Endodermal cell (in vitro differentiated cells): ENCODE measurements at places on chromosomes 4 and X.

DNA sequence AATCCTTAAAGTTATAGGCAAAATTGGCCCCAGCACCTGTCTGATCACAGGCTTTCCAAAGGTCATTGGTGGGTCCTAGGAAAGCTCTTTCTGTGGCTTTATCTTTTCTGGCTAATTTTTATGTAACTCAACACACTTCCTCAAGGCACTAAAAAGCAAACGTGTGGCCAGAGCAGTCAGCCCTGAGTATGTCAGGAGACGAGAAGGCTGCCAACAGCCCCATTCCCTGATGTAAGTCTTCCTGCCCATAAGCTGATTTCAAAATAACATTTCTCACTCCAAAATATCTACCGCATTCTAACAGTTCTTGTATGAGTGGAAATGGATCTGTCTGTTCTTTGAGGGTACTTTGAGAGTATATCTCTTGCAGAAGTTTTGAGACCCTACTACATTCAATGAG lies 25.5 kb upstream of the FUNDC1 start:
- DNase-seq = no peak

DNA sequence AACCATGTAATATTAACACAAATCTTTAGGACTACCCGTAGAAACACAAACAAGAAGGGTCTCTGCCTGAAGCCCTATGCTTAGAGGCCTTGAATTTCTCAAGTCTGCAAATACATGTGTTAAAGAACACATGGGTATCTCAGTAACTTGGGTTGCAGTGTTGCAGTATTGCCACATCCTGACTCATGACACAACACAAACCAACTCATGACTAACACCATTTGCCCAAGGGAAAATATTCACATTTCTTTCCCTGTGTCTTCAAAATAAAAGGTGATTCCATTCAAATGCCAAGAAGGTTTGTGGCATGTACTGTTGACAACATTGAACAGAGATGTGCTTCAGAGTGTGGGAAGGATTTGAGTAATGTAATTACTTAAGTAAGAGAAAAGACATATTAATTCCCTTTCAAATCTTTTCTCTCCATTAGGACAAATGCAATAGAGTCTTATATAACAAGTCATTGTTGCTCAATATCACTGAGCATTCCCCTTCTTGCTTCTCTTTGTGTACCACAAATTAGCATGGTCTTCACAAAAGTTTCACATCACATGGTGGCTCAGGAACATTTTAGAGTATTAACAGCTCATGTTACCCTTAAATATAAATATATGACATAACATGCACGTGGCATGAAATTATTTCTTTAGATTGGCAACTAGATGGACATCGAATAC lies 487.1 kb downstream of the STPG2 start:
- DNase-seq = no peak

GRCh38 chrX:102723456-102723855 lies 2.9 kb downstream of the GPRASP3 start:
- no peak for DNase-seq

DNA sequence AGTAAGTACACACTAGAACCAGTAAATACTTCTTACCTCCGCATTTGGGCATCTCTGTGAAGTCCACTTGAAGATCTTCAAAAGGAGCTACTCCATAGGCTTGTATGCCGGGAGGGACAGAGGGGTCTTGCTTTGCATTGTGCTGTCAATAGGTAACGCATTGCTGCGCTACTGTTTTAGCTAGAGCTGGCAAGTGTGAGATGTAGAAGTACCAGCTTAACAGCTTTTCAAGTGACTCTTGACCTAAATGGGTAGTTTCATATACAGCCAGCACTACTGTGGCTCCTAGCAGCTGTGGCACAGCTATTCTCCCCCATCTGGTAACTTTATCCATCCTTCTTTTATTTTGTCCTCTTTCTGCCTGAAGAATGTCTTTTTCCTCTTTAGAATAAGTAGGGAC lies 205.3 kb upstream of the KLF8 start:
- no peak for DNase-seq

GRCh38 chrX:41276661-41277506 lies 57.1 kb upstream of the DDX3X start:
- peak; percentile 61 for DNase-seq

GRCh38 chr4:5758741-5759140 lies 47.7 kb downstream of the EVC start:
- DNase-seq = no peak

GRCh38 chr4:5126857-5127256 lies 75.6 kb downstream of the STK32B start:
- DNase-seq = no peak

- no peak for DNase-seq
Observed at GRCh38 chrX:2592279-2592678, 91.5 kb upstream of the DHRSX start.

GRCh38 chr4:123232439-123232838 lies 164.2 kb upstream of the SPRY1 start:
- DNase-seq = no peak

GRCh38 chr4:10015140-10015753 lies 6.0 kb downstream of the SLC2A9 start:
- DNase-seq = peak; percentile 91

DNA sequence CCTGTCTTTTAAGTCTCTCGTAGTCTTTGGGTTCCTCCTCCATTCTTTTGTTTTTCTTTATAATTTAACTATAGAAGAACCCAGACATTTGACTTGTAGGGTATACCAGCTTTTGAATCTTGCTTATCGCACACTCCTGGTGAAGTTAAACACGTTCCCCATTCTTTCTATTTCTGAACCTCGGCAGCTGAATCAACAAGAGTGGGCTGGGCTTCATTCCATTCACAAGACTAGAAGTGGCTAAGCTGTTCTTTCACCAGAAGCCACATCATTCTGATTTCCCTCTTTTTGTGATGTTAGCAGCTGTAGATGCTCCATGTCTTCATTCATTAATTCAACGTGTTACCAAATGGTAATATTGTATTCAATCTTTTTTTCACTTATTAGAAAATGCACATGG lies 167.9 kb downstream of the CORIN start:
- no peak for DNase-seq

DNA sequence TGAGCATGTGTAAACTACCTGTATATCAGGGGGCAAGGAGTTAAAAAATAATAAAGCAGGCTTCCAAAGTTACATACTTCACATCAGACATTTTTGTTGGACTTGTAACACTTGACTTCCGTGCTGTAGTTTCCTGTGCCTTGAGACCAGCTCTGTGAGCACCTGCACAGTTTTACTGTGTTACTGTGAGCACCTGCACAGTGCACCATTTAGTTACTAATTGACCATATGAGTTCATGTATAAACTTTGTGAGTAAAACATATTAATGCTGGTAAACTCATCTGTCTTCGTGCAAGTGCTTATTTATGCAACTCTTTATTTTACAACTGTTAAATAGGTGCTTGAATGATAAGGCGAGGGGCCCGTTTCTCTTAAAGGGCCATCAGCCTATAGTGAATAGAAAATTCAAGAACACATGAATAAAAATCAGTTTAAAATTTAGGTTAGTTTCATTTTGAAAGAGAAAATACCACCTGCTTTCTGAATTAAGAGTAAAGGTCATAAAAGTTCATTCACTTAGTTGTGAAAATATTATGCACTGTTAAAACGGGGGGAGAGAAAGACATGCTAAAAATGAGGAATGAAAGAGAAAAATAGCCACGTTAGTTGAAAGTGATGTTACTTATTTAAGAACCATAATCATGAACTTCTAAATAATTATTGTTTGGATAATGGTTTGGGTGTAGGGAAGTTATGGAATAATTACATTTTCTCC lies 42.4 kb downstream of the USP9X start:
- no peak for DNase-seq

- DNase-seq = no peak
Observed at GRCh38 chrX:150869450-150869849, 29.0 kb downstream of the CD99L2 start.

DNA sequence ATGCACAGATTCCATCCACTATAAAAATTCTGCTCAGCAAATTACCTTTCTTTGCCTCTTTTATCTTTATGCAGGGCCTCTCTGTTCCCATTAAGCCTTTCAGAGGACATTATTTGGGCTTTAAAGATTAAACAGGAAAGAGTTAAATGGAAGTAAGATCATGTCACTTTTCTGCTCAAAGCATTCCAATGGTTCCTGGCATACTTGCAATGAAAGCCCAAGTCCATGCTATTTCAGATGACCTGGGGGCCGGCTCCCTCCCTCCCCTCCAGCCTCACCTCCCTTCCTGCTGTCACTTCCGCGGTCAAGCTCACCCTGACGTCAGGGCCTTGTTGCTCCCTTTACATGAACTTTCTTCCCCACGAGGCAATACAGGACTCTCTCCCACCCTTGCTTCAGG lies 125.5 kb downstream of the C4orf51 start:
- peak; percentile 77 for DNase-seq

DNA sequence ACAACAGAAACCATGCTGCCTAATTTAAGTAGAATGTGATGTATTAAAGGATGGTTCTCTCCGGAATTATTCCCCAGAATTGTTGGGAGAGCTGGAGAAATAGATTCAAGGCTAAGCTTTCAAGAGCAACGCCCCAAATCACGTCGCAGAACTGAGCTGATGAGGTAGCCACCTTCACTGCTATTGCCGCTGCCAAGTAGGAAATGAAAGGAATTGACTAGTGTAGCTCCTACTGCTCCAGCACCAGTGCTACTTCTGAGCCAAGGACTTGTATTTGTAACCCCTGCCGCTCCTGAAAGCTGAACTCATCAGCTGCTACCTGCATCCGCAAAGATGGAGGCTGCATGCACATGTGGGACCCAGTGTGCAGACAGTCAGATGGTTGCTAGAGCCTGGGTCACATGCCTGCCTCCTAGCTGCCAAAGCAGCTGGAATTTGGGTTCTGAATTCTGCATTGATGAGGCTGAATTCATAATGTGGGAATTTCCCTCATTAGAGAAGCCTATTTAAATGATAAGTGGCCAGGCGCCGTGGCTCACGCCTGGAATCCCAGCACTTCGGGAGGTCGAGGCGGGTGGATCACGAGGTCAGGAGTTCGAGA lies 173.9 kb downstream of the PDGFRA start:
- no peak for DNase-seq

DNA sequence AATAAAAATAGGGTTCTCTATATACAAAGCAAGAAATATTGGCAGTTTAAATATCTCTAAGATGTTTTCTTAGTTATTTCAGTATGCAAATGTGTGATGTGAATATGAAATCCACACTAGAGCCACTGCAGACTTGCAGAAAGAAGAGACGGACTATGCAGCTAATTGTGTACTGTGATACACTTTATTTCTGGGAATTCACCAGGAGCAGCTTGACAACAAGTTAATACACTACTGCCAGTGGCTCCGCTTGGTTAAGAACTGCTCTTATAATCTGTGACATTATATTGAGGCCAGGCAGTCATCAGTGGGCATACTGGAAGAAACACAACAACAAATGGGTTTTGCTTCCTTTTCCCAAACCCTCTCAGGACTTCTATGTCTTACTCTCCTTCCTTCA lies 172.0 kb downstream of the FBXW7 start:
- no peak for DNase-seq

DNA sequence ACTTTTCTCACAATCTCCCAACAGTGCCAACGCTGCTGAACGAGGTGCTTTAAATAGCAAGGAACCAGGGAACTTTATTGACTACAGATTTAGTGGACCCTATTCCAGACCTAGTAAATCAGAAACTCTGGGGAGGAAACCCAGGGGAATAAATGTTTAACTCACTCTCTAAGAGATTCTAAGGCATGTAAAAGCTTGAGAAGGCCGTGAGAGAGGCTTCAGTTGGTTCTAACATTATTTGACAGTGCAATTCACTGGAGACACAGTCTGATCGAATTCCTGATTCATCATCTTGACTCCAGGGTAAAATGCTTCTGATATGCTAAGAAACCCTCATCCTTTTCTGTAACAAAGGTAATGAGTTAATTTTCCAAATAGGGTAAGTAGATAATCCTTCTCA lies 494.4 kb downstream of the KCNIP4 start:
- DNase-seq = no peak

DNA sequence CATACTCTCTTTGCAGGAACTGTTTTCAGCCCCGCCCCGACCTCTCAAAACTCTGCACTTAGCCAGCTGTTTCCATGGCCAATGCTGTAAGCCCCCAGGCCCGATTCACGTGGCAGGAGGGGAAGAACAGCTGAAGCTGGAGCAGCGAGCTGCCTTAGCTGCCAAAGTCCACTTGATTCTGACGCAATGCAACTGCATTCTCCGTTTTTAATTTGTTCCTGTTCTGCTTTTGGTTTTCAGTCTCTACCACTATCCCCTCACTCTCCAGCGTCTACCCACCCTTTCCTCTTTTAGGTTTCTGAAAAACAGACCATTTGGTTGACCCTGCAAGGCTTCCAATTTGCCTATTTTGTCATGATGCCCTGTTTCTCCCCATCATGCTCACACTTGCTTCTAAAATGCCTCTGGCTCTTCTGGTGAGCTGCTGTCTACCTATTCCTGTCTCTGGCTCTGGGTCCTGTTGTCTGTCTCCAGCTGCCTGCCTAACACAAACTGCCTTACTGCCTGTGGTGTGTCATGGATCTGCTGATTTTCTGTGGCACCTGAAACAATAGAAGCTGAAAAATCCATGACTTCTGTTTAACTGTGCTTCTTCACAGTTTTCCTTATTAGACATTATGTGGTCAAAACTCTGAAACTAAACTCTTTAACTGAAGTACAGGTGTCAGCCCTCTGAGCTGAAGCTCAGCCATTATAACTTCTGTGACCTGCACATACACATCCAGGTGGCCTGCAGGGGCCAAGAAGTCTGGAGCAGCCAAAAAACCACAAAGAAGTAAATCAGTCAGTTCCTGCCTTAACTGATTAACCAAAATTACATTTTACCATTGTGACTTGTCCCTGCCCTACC lies 160.5 kb upstream of the AGTR2 start:
- peak; percentile 78 for DNase-seq

DNA sequence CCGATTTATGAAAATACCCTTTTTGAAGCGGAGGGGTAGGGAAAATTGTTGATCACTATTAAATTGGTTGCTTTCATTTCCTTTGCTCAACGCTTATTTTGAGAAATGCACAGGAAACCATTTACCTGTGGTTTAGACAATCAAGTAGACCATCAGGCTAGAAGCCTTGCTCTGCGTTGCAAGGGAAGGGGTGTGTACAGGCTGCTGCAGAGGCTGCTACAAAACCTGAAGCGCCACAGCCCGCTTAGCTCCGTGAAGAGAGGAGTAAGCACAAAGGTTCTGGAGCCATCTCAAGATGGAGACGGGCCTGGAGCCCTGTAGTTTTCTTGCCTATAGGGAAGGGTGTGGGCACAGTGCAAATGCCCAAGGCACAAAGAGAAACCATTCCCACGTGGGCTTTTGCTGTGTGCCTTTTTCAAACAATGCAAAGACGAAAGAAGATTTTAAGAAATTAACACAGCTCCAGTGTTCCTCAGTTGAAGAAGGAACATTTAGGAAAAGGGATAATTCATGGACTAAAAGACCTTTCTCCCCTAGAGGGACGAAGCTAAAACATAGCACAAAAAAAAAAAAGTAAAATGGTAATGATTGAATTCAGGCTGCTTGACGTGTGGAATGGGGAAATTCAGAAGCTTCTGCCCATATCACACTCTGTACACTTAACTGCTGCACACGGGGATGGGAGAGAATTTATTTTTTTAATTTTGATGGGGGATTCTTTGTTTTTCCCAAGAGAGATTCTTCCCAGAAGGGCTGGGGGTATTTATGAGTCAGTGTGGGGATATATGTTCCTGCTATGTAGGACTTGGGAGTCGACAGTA lies 3.5 kb downstream of the TMSB4X start:
- peak; percentile 91 for DNase-seq

- DNase-seq = no peak
Observed at GRCh38 chr4:110508827-110509710, 33.1 kb downstream of the ENPEP start.

- no peak for DNase-seq
Observed at GRCh38 chr4:14767142-14767541, 235.1 kb upstream of the CPEB2 start.

- peak; percentile 85 for DNase-seq
Observed at GRCh38 chr4:87973283-87974169, 2.0 kb upstream of the SPP1 start.
